ENCODE measurements at places on chromosomes 1 and 21.

DNA sequence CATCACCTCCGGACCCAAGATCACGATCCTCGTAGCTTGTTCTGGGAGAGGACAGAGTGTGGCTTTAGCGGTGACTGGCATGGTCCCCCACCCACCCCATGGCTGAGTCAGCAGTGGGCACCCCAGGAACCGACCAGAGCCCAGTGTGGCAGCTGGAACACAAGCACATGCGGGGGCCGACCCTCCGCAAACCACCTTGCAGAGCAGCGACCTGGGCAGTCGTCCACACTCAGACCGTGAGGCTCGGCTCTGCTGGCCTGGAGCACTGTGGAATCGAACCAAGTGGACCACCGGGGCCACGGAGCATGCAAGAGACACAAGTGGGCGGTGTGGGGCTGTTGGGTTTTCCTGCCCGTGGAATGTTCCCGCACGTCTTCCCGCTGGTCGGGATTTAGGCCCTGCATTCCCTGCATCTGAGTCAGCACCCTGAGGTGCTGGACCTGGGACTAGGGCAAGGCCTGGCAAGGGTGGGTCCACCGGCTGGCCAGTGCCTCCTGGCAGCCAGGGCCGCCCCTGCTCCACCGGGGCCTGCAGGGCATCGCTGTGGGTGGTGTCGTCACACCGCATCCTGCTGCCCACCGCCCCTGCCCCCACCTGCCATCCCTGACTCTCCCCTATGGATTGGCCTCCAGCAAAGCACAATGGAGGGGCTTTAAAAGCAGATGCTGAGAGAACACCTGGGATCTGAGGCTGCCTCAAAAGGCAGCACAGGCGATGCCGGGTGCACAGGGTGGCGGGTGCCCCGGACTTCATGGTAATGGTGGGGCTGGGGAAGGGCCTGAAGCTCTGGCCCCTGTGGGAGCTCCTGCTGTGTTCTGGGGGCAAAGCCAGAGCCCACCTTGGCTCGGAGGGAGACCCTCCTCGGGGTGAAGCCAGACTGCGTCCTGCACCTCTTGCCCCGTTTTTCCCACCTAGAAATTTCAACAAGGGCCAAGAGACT lies 18.5 kb downstream of the MORN1 start:
- peak; percentile 9 for DNase-seq

DNA sequence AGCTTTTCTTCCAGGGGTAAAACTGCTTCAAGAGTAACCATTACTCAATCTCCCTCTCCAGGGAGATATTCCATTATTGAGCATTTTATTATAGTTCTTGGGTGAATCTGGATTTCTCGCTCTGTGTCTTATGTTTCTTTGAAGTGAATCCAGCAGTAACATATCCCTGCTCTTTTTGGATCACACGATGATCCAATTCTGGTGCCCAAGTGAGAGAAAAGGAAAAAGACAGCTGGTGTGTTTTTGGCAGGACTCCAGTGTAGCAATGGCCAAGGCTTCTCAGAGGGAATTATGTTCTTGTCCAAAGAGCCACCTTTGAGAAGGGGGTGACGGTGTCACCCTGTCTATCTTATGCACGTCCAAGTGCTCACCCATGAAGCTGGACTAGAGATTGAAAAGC lies 140.3 kb upstream of the ERRFI1 start:
- no peak for DNase-seq

- no peak for DNase-seq
Observed at GRCh38 chr1:93251966-93252365, 71.4 kb downstream of the CCDC18 start.

GRCh38 chr1:39666772-39667171 lies 5.1 kb downstream of the NT5C1A start:
- no peak for DNase-seq

DNA sequence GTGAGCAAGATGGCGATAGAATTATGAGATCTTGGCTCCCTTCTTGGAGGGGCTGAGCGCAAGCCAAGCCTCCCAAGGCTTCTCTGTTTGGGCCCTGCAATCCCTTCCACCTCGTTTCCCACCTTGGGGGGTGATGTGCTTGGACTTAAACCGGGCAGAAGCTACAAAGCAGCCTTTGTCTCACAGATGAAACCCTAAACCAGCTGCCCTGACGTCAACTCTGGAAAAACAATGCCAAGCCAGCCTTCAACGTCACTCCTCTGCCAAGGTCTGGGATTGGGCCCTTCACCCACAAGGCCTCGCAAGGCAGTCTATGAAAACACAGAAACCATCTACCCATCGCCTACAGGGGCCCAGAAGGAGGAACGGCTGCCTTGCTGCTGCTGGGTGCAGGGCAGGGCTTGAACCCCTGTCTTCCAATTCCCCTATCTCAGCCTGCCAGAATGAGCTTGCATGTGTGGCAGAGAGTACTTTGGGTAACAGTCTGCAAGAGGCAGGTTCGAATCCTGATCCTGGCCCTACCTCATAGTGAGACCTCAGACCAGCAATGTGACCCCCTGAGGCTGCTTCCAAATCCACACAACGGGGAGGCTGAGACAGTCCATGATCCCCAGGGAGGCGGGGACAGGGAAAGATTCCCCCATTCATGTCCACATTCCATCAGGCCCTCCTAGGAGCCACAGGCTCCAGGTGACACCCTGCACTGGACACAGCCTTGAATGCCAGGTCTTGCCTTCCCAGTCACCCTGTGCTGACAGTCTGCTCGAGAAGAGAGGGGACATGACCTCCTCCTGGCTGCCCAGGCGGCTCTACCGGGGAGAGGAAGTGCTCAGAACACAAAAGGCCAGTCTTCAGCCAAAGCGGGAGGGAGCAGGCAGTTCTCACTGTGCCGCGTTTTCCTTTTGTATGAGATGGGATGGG lies 15.0 kb downstream of the IFFO2 start:
- no peak for DNase-seq

DNA sequence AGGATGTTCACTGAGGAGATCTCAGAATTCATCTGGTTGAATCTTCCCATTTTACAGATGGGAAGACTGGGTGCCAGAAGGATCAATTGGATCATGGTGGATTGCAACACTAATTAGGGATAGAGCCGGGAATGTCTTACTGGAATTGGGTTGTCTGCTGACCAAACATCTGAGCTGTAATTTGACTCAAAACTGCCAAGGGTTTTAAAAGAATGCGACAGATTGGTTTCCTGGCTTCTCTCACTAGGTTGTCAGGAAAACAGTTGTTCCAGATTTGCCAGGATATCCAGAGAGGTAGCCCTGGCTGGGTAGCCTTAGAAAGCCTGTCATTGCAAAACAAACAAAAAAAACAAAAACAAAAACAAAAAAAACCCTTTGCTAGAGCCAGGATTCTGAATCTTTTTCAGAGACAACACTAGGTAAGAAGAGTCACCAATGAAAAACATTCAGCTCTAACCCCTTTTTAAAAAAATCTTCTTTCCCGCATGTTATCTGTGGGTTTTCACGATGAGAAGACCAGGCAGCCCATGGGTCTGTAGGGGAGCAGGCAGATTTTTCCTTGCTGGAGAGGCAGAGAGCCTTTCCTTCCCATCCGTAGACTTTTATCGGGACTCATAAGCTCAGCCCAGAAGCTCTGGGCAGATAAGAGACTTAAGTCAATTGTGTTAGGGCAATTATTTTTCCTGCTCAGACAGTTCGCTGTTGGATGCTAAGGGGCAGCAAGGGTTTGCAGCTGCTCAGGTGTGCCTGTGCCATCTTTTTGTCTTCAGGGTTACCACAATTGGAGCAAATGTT lies 418.9 kb downstream of the PRDM2 start:
- no peak for DNase-seq

GRCh38 chr1:220224611-220225124 lies 47.6 kb downstream of the RAB3GAP2 start:
- no peak for DNase-seq

- DNase-seq, result no peak
Observed at GRCh38 chr1:209403921-209404320, 179.6 kb upstream of the CAMK1G start.
